ENCODE measurements at places on chromosomes 16 and 17.

- peak; percentile 21 for DNase-seq
Measured at GRCh38 chr16:3656491-3657468, 2.3 kb downstream of the DNASE1 start.

- DNase-seq = no peak
Measured at GRCh38 chr17:62935523-62935922, 30.5 kb upstream of the TANC2 start.

- peak; percentile 44 for DNase-seq
Measured at GRCh38 chr17:29292071-29292991, 1.6 kb downstream of the NUFIP2 start.

DNA sequence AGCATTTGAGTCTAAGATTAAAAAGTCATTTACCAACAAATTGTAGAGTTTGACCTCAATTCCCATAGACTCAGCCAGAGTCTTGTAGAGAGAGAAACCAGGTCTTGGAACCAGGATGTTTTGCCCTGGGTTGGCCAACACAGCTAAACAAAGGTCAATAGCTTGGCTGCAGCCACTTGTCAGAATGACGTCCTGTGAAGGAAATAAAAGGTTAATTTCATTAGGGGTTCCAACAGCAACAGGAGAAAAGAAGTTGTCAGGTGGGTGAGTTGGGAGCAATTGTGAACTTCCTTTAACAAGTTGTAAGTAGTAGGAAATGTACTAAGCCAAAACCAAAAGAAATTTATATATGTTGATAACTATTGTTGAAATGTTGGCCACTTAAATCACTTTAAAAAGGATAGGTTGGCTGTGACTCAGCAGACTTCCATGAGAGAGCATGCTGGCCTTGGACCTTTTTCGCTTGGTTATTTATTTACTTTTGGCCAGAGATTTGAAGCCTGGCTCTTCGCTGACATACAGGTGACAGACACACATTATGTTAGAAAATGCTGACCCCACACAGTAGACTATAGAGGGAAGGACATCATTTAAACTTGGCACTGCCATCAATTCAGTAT, 4.3 kb downstream of the TAT start:
- DNase-seq = no peak

DNA sequence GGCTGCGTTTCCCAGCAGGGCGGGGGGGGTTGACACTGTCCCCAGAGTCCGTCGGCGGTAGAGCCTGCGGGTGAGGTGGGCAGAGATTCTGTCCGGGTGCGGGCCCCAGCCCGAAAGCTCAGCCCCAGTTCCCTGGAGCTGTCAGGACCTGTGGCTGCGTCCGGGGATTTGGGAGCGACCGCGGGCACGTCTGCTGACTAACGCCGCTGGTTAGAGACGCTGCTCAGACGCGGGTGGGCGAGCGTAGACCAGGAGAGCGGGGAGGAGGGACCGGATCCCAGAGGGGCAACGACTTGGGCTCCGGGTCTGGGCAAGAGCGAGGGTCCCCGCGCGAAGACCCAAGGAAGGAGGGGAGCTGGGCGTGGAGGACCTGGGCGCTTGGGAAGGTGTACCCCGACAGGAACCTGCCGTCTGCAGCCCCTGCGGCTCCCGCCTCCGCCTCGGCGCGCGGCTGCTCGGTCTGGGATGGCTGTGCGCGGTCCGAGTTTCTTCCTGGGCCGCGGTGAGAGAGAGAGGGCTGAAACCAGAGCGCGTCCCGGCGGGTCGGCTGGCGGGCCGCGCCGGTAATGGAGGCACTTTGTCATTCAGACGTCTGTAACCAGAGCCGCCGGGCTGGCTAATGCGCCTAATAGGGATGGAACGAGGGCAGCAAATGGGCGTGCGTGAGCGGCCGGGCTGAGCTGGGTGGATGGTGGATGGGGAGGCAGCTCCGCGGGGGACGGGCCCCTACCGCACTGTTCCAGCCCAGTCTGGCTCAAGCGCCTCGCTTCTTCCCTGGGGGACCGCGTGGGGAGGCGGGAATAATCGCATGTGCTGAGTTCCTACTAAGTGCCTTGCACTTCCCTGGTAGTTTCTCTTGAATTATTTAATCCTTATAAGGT, 2.3 kb downstream of the NGFR start:
- peak; percentile 18 for DNase-seq

GRCh38 chr17:37131669-37132611, 183.2 kb downstream of the AATF start:
- DNase-seq = no peak

- no peak for DNase-seq
Measured at GRCh38 chr16:278863-279366, 1.5 kb upstream of the ARHGDIG start.

Data from stimulated activated CD4-positive, alpha-beta T cell treated with anti-CD3 and anti-CD28 coated beads, Interleukin-12 subunit alpha, Interleukin-12 subunit beta, amount 100 ng/mL, for 4 hours (primary cell).